Lung (tissue), 17 donors: ENCODE measurements at places on chromosomes 3 and 15.

DNA sequence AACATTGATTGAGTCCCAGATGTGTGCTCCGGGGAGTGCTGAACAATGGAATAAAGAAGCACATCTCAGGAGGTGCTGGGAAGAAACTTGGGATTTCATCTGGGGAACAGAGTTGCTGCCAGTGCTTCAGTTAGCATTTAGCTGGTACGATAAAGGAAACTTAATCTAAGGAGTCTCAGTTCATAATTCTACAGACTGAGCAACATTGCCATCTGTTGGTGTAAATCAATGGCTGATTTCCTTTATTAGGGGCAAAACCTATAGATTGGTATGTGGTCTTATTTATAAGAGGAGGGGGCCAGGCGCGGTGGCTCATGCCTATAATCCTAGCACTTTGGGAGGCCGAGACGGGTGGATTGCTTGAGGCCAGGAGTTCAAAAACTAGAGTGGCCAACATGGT, 8.9 kb downstream of the MKRN2OS start:
- H3K4me1 ChIP-seq, result no peaks in the 10 kb centered on the region
- H3K27me3 ChIP-seq, result no peaks in the 10 kb centered on the region
- H3K27ac ChIP-seq, result no peak overlapping the region

DNA sequence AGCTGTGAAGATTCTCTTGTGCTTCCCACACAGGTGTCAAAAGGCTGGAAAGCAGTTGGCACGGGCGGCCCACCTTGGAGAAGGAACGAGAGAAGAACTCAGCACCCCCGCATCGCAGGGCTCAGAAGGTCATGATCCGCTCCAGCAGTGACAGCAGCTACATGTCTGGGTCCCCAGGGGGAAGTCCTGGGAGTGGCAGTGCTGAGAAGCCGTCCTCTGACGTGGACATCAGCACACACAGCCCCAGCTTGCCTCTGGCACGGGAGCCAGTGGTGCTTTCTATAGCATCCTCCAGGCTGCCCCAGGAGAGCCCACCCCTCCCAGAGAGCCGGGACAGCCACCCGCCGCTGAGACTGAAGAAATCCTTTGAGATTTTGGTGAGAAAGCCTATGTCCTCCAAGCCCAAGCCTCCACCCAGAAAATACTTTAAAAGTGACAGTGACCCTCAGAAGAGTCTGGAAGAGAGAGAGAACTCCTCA, 31.4 kb downstream of the STARD5 start:
- no peaks in the 10 kb centered on the region for H3K27me3 ChIP-seq
- H3K4me3 ChIP-seq, result no peak overlapping the region
- no peak overlapping the region for H3K27ac ChIP-seq
- H3K36me3 ChIP-seq, result no peaks in the 10 kb centered on the region
- H3K4me1 ChIP-seq, result peaks cover 15% of the 10 kb centered on the region

- peaks cover 10% of the 10 kb centered on the region for H3K4me1 ChIP-seq
- no peak for DNase-seq
- H3K27me3 ChIP-seq, result no peaks in the 10 kb centered on the region
- H3K27ac ChIP-seq, result no peak overlapping the region
- no peak overlapping the region for H3K4me3 ChIP-seq
Observed at GRCh38 chr3:105608623-105609022, 241.9 kb downstream of the ALCAM start.

DNA sequence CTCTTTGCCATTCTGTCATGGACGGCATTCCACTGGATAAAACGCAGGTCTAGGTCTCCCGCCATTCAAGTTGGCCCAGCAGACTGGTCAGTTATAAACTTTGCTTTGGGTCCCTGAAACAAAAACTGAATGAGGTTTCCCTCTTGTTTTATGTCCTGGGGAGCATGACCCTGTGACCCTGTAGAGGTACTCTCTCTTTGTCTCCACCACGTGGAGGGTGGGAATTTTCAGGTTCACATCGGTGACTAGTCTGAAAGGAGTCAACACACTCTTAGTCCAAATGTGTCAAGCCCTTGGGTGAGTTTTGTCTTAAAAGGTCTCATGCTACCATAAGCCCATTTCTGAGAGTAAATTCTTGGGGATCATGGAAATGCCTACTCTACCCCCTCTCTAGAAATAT, 139.9 kb downstream of the PLCH1 start:
- DNase-seq, result no peak
- H3K36me3 ChIP-seq, result no peaks in the 10 kb centered on the region
- H3K27me3 ChIP-seq, result no peaks in the 10 kb centered on the region
- H3K4me1 ChIP-seq, result no peaks in the 10 kb centered on the region
- H3K27ac ChIP-seq, result no peak overlapping the region
- H3K4me3 ChIP-seq, result no peak overlapping the region

DNA sequence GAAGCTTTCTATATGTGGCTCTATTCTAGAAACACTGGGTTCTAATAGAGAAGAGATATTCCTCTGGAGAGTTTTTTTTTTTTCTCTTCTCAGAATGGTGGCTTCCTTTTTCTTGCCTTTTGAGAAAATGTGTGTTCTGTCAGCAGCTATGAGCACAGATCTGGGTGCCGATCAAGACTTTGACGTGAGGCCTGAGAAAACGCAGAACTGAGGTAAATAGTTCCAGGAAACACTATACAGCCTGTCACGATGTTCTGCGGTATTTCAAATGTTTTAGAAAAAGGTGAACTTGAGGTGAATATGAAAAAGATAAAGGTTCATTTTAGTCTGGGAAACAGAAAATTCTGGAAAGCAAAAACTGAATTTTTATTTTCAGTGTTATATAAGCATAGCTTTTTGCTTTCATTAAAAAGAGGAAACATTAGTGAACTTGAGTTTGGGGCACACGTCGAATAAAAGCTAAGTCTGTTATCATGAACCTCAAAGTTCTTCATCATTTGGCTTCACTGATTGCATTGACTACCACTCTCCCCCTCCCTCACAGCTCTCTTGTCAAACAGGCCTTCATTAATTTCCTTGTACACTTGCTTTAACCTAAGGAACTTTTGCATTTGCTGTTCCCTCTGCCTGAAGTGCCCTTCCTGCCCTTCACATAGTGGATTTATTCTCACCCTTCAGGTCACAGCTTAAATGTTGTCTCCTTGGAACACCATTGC, 265.1 kb downstream of the NFKBIZ start:
- H3K27me3 ChIP-seq, result no peaks in the 10 kb centered on the region
- H3K27ac ChIP-seq, result no peak overlapping the region
- H3K4me3 ChIP-seq, result no peak overlapping the region
- H3K4me1 ChIP-seq, result no peaks in the 10 kb centered on the region
- no peaks in the 10 kb centered on the region for H3K36me3 ChIP-seq

- H3K27me3 ChIP-seq, result no peaks in the 10 kb centered on the region
- H3K36me3 ChIP-seq, result no peaks in the 10 kb centered on the region
- H3K4me1 ChIP-seq, result no peaks in the 10 kb centered on the region
- no peak overlapping the region for H3K27ac ChIP-seq
Observed at GRCh38 chr3:28172748-28173147, 68.7 kb upstream of the CMC1 start.

DNA sequence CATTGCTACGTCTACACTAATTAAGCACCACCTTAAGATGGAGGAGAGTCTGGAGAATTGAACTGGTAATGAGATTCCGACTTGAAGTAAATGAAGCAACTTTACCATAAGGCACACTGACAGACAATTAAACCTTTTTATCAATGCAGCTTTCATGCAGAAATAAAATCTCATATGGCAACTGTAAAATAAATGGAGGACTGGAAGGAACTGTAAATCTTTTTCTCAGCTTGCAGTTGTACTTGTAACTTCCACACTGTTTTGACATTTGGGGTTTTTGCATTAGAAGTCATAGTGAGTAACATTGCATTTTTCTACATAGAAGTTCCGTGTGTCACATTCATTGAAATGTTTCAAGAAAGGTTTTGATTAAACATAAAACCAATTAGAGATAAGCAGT, 705.3 kb downstream of the NLGN1 start:
- H3K27me3 ChIP-seq, result no peaks in the 10 kb centered on the region
- no peak overlapping the region for H3K27ac ChIP-seq
- no peaks in the 10 kb centered on the region for H3K36me3 ChIP-seq
- no peak overlapping the region for H3K4me3 ChIP-seq

- DNase-seq, result no peak
- no peak overlapping the region for H3K27ac ChIP-seq
- no peaks in the 10 kb centered on the region for H3K36me3 ChIP-seq
- no peak overlapping the region for H3K4me3 ChIP-seq
- H3K4me1 ChIP-seq, result peaks cover 27% of the 10 kb centered on the region
- H3K27me3 ChIP-seq, result no peaks in the 10 kb centered on the region
Observed at GRCh38 chr15:90003736-90004135, 2.6 kb downstream of the ZNF710 start.
